ENCODE measurements at places on chromosomes 5 and 9. TPM values are rescaled to one million over a fixed set of nuclear protein-coding genes. Genes with fewer than 3 reads are reported as not detected.
A peak's percentile ranks its signal among the peaks of the same experiment; 100 is the strongest.

- DNase-seq: peak; percentile 9
Measured at GRCh38 chr5:114362197-114362976, 517 bp downstream of the KCNN2 start.

GRCh38 chr5:61767231-61768080 lies 435.4 kb downstream of the ZSWIM6 start:
- no peak for DNase-seq

GRCh38 chr5:98497418-98497817 lies 276.0 kb upstream of the RGMB start:
- no peak for DNase-seq

- DNase-seq: no peak
Measured at GRCh38 chr5:58666141-58666540, 83.3 kb downstream of the RAB3C start.

- DNase-seq: no peak
Measured at GRCh38 chr5:2894736-2895135, 143.3 kb upstream of the IRX2 start.

DNA sequence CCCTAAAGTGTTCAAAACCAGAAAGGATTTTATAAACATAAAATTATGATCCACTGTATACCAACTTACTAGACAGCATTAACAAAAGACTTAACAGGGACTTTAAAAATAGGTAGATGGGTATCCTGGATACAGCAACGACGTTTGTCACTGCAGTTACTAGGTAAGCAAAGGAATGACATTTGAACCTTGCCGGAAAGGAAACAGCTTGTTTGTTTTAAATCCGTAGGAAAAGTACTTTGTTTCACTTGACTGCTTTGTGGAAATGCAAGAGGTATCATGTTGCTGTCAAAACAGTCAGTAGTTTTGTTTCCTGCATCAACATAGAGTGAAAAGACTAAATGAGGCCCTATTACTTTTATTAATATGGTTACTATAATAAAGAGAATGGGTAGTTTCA lies 122.9 kb downstream of the CDC42SE2 start:
- no peak for DNase-seq

DNA sequence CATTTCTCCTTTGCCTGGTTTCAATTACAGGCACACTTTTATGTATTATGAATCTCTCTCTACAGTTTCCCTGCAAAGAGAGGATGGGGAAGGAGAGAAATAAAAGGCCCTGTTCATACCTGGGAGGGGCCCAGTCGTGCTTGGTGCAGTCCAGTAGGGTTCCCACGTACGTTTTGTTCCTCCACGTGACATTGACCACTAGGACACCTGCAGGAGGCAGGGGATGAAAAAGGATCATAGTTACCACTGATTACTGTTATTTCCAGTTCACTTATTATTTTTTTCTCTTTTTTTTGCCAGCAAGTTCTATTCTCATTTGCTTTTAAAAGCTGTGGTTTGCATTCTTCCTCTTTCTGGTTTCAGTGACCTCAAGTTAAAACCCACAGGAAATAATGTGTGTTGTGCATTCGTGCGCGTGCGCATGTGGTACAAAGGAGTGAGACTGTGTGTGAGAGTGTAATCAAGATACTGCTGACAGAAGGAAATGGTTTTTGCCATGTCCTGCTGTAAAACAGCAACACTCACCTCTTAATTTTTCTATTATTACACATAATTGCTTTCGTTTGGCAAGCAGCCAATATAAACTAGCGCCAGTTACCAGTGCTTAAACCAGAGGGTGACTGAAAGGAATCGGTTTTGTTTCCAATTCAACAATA lies 96.8 kb downstream of the ZNF608 start:
- DNase-seq: peak; percentile 65

GRCh38 chr9:127159949-127160610 lies 37.6 kb upstream of the ANGPTL2 start:
- no peak for DNase-seq

- DNase-seq: no peak
Measured at GRCh38 chr9:79812507-79813257, 240.9 kb downstream of the TLE4 start.

DNA sequence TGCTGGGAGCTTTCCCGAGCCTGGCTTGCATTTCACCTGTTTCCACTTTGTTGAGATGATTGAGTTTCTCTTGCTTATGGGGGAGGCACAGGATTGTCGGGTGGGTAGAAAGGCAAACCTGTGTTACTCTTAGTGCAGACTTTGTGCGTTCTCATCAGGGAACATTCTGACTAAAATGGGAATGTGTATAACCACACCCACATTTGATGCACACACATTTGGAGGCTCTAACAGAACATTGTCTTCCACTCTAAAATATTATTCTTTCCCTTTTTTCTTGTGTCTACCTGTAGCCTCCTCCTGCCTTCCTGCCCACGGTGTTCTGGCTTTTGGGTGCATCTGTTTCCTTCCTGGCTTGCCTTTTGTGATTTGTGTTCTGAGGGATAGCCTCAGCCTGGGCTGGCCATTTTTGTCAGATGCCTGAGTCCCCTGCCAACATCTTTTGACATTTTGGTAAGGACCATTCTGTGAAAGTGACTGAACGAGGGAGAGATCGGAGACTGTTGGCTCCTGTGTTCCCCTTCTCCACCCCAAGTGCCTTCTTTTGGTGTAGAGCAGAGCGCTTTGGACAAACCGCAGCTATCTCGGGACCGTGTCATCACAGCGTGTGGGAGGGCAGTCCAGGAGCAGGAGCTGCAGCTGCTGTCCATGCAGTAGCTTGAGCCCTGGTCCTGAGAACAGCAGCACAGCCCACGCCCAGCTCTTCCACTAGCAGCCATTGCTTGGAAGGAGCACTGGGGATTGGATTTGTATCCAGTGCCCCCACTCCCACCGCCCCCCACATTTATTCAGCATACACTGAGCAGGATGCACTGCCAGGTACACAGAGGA lies 101.4 kb downstream of the ARHGAP26 start:
- DNase-seq: peak; percentile 62

DNA sequence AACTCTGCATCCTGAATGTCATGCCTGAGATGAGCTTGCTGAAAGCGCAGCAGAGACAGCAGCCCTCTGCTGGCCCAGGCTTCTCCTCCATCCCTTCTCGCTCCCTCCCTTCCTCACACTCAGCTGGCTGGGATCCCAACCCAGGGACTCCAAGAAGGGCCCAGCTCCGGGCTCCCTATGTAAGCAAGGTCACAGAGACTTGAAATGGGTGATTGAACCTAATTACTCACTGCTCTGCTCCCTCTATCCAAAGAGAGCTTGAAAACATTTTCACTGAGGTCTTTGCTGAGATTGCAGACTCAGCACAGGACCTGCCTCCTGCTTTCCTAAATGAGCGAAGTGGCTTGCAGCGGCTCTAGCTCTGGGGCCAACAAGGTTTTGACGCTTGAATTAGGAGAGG lies 42.8 kb downstream of the RAPGEF1 start:
- DNase-seq: peak; percentile 80

DNA sequence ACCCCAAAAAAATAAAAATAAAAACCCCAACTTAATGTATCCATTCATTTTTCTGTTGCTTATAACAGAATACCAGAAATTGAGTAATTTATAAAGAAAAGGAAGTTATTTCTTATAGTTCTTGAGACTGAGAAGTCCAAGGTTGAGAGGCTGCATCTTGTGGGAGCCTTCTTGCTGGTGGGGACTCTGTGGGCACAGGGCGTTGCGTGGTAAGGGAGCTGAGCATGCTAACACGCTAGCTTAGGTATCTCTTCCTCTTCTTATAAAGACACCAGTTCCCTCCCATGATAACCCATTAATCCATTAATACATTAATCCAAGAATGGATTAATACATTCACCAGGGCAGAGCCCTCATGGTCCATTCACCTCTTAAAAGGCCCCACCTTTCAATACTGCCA lies 150.9 kb downstream of the ZSWIM6 start:
- DNase-seq: no peak

GRCh38 chr5:175052351-175052750 lies 328.0 kb downstream of the MSX2 start:
- DNase-seq: no peak

GRCh38 chr5:132298298-132299212 lies 4.4 kb downstream of the SLC22A4 start:
- DNase-seq: no peak

GRCh38 chr9:111943200-111943599 lies 46.6 kb downstream of the UGCG start:
- no peak for DNase-seq

DNA sequence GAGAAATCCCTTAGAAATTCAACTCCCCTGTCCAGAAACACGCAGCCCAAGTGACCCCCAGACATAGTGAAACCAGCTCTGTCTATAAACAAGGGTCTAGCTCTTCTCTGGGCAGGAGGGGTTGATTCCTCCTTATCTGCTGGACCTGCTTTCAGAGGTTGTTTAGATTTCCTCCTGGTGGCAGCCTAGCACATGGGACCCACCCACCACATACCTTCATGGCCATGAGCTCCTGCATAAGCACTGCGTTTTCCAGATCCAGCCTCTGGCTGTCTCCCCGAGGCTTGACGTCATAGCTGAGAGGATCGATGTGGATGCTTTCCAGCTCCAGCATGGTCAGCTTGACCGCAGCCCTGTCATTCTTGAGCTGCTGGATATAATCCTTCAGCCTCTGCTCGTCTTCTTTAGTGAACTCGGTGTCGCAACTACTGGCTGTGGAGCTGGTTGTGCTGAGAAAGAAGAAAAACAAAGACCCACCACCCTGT lies 77.0 kb downstream of the DCP2 start:
- peak; percentile 68 for DNase-seq

DNA sequence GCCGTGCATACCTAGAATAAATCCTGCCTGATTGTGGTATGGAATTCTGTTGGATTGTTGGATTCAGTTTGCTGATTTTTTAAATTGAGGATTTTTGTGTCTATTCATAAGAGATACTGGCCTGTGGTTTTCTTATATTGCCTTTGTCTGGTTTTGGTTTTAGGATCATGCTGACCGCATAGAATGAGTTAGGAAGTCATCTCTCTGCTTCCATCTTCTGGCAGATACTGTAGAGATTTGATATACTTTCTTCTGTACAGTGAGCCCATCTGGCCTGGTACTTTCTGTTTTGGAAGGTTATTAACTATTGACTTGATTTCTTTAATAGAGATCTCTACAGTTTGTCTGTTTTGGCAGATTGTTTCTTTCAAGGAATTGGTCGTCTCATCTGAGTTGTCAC lies 14.7 kb downstream of the CEP72 start:
- DNase-seq: no peak

GRCh38 chr9:85016384-85017006 lies 347.0 kb downstream of the NTRK2 start:
- no peak for DNase-seq

DNA sequence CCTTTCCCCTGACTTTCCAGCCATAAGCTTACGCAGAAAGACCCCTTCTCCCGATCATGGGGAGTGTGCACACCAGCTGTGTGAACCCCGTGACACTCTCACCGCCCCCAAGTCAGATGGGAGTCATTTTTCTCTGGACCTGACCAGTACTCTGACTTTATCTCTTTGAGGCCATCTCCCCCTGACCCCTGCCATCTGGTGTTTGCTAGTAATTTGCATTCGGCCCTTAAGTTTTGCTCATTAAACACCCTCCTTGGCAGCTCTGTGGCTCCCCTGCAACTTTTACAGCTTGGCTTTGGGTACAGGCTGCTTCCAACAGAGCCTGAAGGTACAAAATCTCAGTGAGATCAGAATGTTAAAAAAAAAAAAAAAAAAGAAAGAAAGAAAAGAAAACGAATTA lies 43.9 kb downstream of the PDZD2 start:
- DNase-seq: no peak

- DNase-seq: peak; percentile 75
Measured at GRCh38 chr5:172453206-172453985, 929 bp downstream of the SH3PXD2B start.

The EXOC3 gene
- polyA plus RNA-seq: 30.1 TPM

The IFNB1 gene
- not detected for polyA plus RNA-seq

The ASB6 gene
- polyA plus RNA-seq: 9.8 TPM

The PCDHAC1 gene
- not detected for polyA plus RNA-seq

The HK3 gene
- polyA plus RNA-seq: 8.3 TPM

The PCDHGA5 gene
- polyA plus RNA-seq: 2.0 TPM

The MAN1B1 gene
- 24.8 TPM for polyA plus RNA-seq

The PRDM12 gene
- polyA plus RNA-seq: 0.02 TPM

The SHB gene
- 14.5 TPM for polyA plus RNA-seq
